ENCODE measurements at places on chromosomes 12 and 14. TPM values are rescaled to one million over a fixed set of nuclear protein-coding genes. Genes with fewer than 3 reads are reported as not detected.

DNA sequence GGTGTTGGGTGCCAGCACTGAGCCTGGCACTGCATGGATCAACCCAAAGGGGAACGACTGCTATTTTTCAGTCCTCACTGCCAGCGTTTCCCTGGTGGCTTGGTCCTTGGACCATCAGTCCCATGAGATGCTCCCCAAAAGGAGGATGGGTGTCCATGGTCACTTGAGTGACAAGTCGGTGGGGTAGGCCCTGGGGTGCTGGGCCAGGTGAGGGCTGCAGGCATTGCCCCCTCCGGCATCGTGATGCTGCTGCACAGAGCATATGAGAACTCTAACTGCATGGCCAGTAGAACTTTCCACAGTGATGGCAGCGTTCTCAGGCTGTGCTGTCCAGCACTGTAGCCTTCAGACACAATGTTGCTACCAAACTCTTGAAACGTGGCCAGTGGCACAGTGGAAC is 16.2 kb downstream of the SETD1B start:
- H3K27me3 ChIP-seq: no peaks in the 10 kb centered on the region
- no peak overlapping the region for H3K27ac ChIP-seq
- H3K36me3 ChIP-seq: no peaks in the 10 kb centered on the region
- no peaks in the 10 kb centered on the region for H3K4me1 ChIP-seq
- DNase-seq: no peak

DNA sequence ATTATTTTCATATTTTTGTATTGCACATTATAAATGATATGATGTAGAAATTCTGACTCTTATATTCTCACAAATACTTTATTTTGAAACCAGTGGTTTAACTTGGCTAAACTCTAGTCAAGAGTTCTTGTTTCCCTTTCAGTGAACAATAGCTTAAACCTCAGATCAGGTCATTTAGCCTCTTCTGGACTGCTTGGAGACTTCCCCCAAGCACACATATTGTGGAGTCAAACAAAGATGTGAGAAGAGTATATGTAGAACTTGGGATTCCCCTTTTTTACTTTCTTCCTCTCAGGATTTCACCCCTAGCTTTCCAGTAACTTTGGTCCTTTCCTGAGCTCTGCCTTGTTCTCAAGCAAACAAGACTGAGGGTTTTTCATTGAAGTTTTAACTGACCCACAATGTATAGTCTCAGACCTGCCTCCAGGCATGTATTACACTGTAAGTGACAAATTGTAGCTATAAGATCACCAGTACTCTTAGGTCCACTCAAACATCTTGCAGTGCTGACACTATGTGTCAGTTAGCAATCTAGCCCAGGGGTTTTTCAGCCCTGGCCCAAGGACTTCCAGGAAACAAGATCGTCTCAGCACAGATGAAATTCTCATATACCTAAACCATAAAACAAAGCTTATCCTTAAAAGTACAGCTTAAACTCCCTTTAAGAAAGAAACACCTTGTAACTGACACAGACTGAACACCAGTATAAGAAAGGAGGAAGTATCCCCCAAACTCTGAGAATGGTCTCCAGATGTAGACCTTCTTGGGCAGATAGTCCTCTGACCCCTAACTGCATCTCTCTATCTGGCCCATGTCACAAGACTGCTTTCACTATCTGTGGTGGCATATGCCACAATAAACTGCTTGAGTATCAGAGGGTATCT is 98.6 kb downstream of the SLC6A15 start:
- H3K27me3 ChIP-seq: no peaks in the 10 kb centered on the region
- no peak for DNase-seq
- no peaks in the 10 kb centered on the region for H3K36me3 ChIP-seq
- H3K27ac ChIP-seq: no peak overlapping the region
- H3K4me3 ChIP-seq: no peak overlapping the region
- H3K4me1 ChIP-seq: no peaks in the 10 kb centered on the region

GRCh38 chr12:123102366-123102765 is 48.5 kb downstream of the PITPNM2 start:
- no peak overlapping the region for H3K4me3 ChIP-seq
- no peak for DNase-seq
- H3K4me1 ChIP-seq: peaks cover 14% of the 10 kb centered on the region
- H3K36me3 ChIP-seq: no peaks in the 10 kb centered on the region
- no peaks in the 10 kb centered on the region for H3K27me3 ChIP-seq
- H3K27ac ChIP-seq: no peak overlapping the region

The SLC7A7 gene
- 34.7 TPM for total RNA-seq

- no peaks in the 10 kb centered on the region for H3K4me1 ChIP-seq
- peak; percentile 61 for DNase-seq
- H3K27me3 ChIP-seq: no peaks in the 10 kb centered on the region
- no peak overlapping the region for H3K27ac ChIP-seq
Observed at GRCh38 chr12:127293507-127294310, 973.3 kb upstream of the TMEM132C start.

Measured in testis (tissue), 5 donors.